Epithelial cell of proximal tubule (primary cell): ENCODE measurements at places on chromosomes 2 and 18. TPM values are rescaled to one million over a fixed set of nuclear protein-coding genes. Genes with fewer than 3 reads are reported as not detected.

The ABHD1 gene
- not detected in 2 replicates for total RNA-seq

GRCh38 chr2:127277028-127277427, 16.9 kb downstream of the ERCC3 start:
- DNase-seq, result no peak

GRCh38 chr18:35786365-35787042, 186.0 kb upstream of the RMP24 start:
- DNase-seq, result no peak

The CSRNP3 gene
- 1.0 and 1.6 TPM in 2 replicates for total RNA-seq

- no peak for DNase-seq
Measured at GRCh38 chr2:127542231-127542630, 6.7 kb downstream of the MYO7B start.

The C2orf80 gene
- not detected in 2 replicates for total RNA-seq

DNA sequence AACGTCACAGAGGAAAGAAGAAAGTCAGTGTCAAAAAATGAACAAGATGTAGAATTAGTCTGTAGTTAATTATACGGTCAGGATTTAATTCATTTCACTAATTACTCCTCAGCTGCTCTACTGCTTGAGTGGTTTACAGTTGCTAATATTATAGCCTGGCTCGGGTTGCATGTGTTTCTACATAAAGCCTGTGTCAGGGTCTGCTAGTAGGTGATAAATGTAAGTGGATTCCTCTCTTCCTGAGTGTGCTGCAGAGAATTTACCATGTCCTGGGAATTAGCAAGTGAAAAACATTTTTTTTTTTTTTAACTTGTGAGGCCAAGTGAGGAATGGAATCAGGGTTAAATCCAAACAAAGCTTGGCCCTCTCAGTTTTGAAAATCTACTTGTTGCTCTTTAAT, 622.6 kb downstream of the EPHA4 start:
- no peak for DNase-seq

The DCC gene
- not detected in 2 replicates for total RNA-seq

DNA sequence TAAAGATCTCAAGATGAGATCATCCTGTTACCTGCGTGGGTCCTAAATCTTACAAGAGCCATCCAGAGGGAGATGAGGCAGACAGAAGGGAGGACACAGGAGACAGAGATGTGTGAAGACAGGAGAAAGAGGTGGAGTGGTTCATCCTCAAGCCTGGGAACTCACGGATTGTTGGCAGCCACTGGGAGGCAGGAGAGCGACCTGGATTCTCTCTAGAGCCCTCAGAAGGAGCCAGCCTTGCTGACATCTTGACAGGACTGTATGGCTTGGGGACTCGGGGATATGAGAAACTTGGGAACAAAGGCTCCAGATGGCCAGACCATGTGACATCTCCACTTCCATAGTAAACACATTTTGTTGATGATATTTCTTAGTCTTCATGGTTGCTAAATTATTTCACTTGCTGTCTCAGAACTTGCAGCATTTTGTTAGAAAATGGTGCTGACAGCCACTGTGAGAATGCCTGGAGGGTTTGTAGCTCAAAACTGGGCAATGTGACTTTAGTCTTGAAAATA, 57.8 kb upstream of the MC2R start:
- no peak for DNase-seq

DNA sequence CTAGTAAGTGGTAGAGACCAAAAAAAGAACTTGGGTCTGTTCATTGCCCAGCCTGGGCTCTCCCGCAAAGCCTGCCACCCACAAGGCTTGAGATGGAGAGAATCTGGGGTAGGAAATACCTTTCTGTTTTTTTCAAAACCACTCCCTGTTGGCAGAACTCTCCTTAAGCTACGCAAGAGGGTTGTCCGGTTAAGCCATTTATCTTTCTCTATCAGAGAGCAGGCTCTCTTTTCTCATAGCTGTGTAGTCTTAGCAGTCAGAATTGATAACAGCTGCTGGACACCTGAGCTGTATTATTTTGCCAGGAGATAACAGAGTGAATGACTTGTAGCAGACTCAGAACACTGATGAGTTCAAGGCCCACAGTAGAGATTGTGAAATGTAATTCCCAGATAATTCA, 1088.1 kb downstream of the TSN start:
- DNase-seq, result no peak

- DNase-seq, result no peak
Measured at GRCh38 chr2:51782921-51783765, 751.2 kb upstream of the NRXN1 start.

DNA sequence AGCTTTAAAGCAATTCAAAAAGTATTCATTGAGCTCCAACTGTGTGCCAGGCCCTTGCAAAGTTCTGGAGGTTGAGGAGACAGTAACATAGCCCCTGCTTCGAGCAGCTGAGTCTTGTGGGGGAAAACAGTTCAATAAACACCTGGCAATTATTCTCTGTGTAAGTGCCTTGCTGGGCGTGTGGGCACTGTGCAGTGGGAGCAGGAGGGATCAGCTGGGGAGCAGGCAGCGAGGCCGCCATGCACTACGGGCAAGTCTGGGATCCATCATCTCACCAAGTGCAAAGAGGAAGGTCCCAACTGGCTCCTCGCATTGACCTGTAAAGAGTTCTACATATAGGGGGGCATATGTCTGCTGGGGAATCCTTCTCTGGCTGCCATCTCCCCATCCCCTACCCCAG, 342.2 kb upstream of the HS6ST1 start:
- DNase-seq, result no peak

DNA sequence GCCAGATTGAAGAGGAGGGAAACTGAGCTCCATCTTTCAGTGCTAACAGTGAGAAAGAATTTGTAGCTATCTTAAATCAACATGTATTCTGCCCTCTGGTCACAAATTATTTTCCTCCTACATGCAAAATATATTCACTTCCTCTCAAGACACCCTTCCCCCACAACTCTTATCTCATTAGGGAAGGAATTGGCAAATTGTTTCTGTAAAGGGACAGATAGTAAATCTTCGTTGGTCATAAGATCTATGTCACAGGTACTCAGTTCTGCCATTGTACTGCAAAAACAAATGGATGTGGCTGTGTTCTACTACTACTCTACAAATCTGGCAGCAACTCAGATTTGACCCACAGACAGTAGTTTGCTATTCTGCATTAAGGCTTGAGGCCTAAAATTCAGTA, 53.0 kb upstream of the CYP20A1 start:
- DNase-seq, result no peak

The TLX2 gene
- total RNA-seq, result not detected in 2 replicates

DNA sequence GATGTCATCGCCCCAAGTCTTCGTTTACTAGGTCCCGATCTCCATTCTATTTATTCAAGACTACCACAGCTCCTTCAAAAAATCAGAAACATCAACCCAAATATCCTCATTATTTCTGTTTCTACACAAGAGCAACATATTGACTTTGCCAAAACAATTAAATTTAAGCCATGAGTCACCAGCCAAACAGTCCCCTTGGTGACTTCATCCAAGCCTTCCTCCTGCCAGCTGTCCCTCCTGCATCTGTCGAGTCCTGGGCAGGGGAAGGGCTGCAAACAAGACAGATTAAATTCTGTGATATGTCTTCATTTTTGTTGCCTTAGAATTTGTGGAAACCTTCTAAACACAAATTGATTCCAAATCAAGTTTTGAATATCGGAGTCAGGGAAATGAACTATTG, 110.3 kb downstream of the SP3 start:
- no peak for DNase-seq

DNA sequence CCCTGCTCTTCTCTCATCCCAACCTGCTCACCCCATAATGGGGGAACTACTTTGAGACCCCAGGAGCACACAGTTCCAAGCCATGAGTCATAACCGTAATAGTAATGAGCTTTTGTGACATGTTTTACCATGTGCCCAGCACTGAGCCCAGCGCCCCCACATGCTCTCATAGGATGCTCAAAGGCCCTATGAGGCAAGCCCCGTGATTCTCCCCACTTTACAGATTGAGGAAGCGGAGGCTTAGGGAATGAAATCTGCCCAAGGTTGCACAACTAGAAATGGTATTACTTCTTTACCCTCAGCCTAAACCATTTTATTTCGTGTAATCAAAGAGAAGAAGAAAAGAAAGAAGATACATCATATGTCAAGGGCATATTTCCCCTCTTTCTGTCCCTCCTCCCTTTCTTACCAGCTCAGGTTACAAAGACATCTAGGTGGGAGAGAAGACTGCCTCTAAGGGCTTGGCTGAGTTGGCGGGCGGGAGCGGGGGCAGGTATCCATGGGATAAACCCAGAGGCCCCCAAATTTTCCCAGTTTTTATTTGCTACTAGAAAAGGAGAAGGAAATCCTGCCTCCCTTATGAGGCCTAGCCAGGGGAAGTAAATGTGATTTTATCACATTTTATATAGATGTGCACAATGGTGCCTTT, 24.2 kb downstream of the BCL11A start:
- DNase-seq, result no peak
